ENCODE measurements at places on chromosomes 12 and 14.

DNA sequence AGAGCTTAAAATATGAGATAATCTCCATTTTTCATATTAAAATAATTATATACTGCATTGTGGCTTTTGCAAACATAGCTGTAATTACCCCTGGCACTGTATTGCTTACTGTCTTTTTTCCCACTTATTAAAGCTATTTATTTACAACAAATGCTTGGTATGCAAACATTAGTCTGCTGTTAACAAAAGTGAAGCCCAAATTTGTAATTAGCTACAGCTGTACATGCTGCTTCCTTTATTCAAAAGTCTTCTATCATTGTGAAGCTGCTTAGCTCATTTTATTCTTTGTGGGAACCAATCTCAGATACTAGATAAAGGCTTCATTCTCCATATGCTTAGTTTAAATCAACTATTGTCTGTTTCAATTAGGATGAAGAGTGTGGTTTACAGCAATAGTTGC lies 425.8 kb upstream of the FOXG1 start:
- no peak for DNase-seq

DNA sequence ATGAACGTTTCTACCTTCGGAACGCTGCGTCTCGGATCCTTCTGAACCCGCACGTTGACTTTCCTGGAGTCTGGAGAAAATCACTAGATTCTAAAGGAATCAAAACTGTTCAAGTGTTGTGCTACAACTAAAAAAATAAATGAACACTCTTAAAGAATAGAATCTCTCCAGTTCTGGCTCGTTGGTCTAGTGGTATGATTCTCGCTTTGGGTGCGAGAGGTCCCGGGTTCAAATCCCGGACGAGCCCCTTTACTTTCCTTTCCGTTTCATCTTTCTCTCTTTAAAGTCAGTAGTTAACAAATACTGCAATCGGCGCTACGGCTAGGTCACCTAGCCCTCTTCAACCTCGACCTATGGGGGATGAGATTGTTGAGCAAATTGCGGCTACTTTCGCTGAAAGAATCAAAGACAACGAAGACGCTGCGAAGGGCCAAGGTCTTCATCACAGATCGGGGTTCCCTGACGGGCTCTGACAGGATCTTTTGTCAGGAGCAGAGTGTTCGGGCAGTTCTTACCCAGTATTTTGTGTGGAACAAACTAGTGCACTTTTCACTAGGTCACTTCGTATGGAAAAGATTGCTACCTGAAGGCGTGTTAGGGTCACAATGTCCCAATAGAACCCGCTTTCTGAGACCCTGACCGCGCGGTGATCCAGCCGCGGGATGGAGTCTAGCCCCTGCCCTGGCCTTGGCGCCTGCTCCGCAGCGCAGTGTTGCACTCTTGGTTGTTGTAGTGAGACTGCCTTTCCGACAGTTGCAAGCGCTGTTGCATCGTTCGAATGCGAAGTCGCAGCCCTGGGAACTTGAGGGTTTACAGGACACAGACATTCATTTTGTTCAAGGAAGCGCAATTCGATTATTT lies 8.4 kb downstream of the OR6S1 start:
- DNase-seq: peak; percentile 86

DNA sequence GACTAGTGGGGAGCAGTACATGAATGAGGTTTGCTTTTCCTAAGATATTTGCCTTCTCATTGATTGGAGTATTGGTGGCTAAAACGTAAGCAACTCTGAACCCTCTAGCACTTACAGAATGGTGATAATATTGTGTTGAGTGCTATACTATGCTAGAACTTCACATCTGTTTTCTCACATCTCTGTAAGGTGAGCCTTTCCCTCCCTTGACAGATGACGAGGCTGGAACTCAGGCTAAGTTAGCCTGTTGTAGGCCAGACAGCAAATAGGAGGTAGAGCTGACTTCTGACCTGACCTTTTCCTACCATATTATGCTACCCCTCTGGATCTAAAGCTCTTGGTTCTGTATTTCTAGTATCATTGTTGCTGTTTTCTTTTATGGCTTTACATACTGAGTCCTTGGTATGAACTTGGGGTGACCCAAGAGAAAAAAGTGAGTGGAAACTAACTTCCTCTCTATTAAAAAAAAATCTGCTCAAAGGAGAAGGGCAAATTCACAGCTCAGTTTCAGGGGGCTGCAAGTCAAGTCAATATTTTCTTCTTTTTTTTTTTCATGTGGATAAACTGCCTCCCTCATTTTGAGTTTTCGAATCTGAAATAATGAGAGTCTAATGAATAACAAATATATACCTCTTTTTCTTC lies 85.9 kb downstream of the CRADD start:
- DNase-seq: no peak

- DNase-seq: no peak
Measured at GRCh38 chr12:108959748-108960655, 60.9 kb downstream of the SVOP start.

DNA sequence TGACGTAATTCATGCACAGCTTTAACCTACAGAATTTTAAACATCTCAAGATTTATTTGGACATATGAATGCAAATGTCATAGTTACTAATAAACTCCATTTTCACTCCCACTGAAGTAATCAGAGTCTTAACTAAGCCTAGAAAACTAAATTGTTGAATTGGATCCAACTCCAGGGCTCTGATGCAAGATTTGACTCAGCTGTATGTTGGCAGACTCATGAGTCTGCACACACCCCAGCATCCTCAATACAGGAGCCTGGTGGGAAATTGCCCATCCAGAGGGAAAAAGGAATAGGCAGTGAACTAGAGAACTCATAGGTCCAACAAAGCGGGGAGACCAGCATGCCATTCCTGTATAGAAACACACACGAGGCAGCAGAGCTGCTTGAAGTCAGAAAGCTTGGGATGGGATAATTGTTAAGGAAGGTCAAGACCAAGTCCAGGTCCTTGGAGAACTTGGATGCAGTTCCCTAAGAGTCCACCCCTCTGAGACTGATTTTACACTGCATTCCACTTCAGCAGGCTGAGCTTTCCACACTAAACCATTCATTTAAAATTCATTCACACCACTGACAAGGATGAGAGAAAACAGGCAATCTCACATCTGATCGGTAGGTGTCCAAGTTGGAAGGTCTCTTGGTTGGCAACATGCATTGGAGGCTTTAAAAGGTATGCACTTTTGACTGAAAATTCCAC lies 14.4 kb downstream of the TMTC1 start:
- DNase-seq: no peak
